Activated CD4-positive, alpha-beta memory T cell treated with anti-CD3 and anti-CD28 coated beads, Interleukin-2, amount 10 ng/mL, durations not matched to agents 7 days and 5 days (primary cell): ENCODE measurements at places on chromosomes 13 and 19. TPM values are rescaled to one million over a fixed set of nuclear protein-coding genes. Genes with fewer than 3 reads are reported as not detected.

UHRF1 gene
- total RNA-seq, result 86.5 TPM

C1QTNF9B gene
- total RNA-seq, result not detected

MAMSTR gene
- 1.2 TPM for total RNA-seq

ZNF880 gene
- total RNA-seq, result 15.9 TPM

N4BP2L1 gene
- total RNA-seq, result 29.9 TPM

ZNF177 gene
- total RNA-seq, result 0.50 TPM

DNA sequence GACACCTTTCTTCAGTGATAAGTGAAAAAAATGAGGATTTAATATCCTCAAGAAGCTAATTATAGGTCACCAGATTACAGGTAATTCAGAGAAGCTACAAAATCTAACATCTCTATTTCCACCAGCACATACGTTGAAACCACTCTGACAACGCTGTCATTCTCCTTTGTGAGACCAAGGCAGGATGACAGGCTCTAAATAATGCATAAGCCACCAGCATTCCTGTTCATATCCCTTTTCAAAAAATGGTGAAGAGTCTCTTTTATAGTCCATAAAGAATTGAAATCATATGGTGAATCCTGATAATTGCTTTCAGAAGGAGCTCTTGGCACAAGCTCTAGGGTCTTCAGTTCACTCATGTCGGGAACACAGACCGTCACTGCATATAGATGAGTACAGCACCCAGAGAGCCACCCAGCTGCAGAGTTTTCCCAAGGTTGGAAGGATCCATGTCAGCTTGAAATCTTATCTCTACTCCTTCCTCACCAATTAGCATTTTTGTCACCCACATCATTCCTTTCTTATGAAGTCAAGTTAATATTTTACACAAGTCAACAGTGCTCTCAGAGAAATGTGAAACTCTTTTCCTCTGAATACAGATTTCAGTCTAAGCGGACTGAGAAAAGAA is 431.4 kb downstream of the TBC1D4 start:
- DNase-seq, result no peak

DNA sequence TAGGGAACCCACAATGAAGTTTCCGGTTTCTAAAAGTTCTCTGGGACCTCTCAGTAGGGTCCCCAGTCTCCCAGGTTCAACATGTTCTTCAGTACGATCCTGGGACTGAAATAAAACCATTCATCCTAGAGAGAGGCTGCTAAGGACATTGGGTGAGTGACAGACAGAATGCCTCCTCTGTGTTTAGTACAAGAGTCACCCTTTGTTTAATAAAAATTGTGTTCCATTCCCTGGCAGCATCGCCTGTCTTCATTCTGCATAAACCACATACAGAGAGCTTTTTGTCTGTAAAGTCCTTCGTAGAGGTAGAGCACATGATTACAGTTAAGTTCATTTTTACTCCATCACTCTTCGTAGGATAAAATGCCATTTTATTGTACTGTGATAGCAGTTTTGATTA is 95.3 kb upstream of the GPR12 start:
- DNase-seq, result no peak

DNA sequence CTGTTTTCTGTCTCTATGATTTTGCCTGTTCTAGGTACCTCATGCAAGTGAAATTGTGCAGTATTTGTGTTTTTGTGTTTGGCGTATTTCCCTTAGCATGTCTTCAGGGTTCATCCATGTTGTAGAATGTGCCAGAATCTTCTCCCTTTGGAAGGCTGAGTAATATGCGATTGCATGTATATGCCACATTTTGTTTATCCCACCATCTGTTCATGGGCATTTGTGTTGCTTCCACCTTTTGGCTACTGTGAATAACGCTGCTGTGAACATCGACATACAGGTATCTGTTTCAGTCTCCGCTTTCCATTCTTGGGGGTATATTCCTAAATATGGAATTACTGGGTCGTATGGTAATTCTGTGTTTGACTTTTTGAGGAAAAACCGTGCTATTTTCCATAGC is 190.0 kb downstream of the ATP8A2 start:
- no peak for DNase-seq

GRCh38 chr19:34224996-34225658 is 29.2 kb upstream of the GARRE1 start:
- no peak for DNase-seq

GRCh38 chr13:106373304-106373988 is 162.0 kb downstream of the EFNB2 start:
- no peak for DNase-seq

- no peak for DNase-seq
Observed at GRCh38 chr13:92260363-92260762, 861.9 kb downstream of the GPC5 start.

GRCh38 chr19:43619262-43620060 is at the start of gene ZNF428:
Gene ZNF428, minus strand, starts transcription at chr19:43619629. Its CDS starts 5,325 bp downstream, at chr19:43614304.
- peak; percentile 87 for DNase-seq

DNA sequence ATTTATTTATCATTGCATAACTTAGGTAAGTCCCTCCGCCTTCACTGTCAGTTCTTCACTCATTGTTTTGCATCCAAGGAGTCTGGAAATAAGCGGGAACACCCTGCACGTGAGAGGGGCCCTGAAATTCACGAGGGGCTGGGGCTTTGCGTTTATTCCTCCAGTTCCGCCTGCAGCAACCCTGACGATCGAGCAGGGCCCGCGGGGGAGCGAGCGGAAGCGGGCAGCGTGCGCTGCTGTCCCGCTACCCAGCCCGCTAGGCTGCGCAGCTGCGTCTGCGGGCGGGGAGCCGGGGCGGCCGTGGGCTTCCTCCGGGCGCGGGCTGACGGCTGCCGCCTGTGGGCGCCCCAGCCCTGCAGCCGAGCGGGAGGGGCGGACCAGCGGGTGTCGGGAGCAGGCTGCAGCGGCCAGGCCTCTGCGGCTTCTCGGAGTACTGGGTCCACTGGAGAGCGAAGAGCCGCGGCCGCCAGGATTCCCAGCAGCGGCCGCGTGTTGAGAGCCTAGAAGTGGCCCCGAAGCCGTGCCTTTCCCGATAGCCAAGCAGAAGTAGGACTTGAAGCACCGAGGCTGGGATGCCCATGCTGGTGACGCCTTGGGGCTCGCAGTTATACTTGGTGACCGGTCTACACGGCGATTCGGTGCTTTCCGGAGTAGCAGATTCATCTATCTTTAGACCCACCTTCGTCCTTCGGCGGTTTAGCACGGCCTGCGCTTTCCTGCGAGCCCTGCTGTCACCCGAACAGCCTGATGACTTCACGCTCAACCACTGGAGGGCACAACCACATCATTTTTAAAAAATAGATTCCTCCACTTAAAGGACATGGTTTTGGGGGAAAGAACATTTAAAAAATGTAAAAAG is 32.9 kb upstream of the SACS start:
- peak; percentile 67 for DNase-seq

DNA sequence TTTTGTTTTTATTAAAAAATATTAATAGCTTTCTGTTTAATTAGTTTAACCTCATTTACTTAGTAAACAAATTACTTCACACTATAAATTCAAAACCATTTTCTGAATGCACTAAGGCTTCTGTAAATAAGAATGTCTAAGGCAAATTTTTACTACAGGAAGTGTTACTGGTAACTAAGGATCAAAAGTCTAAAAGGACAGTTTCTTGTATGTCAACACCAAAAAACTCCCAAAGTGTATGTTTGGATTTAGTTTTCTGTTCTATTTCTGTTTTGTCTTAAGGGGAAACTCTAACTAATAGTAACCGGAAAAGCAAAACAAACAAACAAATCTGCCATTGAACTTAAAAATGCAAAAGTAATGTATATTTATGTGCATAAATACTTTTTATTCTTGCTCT is 24.7 kb downstream of the PRR20E start:
- no peak for DNase-seq

DNA sequence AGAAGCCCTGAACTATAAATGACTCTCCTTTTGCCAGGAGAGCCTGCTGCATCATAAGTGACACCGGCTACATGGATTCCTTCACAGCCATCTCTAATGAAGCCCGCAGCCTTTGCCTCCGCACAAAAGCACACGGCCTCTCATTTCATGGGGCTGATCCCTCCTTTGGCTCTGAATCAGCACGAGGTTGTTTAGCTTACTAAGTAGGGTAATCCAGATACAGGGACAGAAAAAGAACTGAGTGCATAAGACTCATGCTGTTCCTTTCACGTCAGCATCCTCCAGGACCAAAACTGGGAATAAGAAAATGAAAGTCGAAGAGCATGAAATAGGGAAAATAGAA is 136.3 kb downstream of the DCT start:
- DNase-seq, result no peak

- DNase-seq, result no peak
Observed at GRCh38 chr13:107258599-107259187, 690.8 kb upstream of the ARGLU1 start.

DNA sequence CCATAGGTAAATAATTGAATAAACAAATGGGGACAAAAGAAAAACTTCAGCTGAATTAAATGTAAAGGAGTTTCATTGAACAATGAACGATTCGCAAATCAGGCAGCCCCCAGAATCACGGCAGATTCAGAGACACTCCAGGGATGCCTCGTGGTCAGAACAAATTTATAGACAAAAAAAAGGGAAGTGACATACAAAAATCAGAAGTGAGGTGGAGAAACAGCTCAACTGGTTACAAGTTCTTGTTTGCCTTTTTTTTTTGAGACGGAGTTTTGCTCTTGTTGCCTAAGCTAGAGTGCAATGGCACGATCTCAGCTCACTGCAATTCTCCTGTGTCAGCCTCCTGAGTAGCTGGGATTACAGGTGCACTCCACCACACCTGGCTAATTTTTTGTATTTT is 5.7 kb downstream of the ZNF566 start:
- DNase-seq, result no peak

- no peak for DNase-seq
Observed at GRCh38 chr19:18507727-18508440, 14.0 kb downstream of the ELL start.

GRCh38 chr13:110138700-110139036 is 168.3 kb downstream of the COL4A1 start:
- DNase-seq, result no peak

DNA sequence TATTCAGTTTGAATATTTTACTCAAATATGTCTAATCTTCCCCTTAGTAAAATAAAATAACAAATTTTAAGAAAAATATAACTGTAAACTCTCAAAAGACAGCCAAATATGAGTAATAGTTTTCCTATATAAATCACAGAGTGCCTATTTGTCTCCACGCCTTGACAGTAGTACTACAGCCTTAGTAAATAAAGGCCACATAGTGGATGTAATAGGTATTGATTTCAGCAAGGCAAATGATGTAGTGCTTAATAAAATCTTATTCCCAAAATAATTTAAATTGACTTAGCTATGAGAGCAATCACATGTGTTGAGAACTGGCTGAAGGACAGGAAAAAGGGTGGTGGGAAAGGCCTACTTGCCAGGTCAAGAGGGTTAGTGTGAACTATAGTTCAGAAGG is 747.2 kb downstream of the OLFM4 start:
- no peak for DNase-seq

DNA sequence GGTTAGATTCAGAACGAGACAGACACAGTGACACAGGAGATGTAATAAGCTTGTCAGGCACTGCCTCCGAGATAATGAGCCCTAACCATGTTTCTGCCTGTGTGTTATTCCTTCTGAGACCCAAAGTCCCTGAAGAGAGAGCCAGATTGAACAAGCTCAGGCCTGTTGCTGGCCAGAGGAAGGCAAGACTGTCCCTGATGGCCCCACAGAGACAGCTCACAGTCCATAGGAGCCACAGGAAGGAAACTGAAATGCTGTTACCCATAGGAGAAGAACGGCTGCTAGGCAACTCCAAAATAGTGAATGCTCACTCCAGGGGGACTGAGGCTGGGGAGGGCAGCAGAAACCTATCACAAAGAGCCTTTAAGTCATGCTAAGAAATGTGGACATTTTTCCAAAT is 31.8 kb upstream of the RFXAP start:
- no peak for DNase-seq

GRCh38 chr19:49119411-49120324 is at the start of gene PPFIA3:
Gene PPFIA3, plus strand, starts transcription at chr19:49119544. Its CDS starts 8,330 bp downstream, at chr19:49127874.
- DNase-seq, result no peak

DNA sequence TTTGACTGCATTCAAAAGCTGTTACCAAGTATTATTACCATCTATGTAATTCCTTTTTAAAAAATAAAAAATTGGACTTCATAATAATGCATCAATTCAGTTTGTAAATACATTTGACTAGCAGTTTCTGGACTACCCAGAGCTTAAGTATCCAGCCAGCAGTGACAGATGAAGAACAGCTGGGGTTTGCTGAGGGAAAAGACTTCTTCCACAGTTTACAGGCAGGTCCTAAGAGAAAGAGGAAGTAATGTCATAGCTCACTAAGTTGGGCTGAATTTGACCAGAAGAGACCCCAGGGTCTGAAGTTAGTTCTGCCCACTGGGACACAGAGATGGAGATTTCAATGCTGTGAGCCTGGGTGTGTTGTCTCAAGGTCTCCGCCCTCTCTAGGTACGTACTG is 96.4 kb downstream of the MBNL2 start:
- no peak for DNase-seq
